ENCODE measurements at places on chromosomes 13 and 19.

DNA sequence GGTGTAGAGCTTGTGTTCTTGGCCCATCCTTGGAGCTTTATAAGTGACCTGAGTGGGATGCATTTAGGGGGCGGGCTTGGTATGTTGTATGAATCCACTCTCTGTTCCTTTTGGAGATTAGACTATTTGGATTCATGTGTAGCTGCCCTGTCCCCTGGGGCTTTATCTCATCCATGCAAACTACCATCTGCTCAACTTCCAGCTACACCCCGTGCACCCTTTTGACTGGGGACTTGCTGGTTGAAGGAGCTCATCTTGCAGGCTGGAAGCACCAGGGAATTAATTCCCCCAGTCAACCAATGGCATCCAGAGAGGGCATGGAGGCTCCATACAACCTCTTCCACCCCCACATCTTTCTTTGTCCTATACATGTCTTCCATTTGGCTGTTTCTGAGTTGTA lies 6.1 kb downstream of the CLEC4M start:
- DNase-seq = peak; percentile 81

DNA sequence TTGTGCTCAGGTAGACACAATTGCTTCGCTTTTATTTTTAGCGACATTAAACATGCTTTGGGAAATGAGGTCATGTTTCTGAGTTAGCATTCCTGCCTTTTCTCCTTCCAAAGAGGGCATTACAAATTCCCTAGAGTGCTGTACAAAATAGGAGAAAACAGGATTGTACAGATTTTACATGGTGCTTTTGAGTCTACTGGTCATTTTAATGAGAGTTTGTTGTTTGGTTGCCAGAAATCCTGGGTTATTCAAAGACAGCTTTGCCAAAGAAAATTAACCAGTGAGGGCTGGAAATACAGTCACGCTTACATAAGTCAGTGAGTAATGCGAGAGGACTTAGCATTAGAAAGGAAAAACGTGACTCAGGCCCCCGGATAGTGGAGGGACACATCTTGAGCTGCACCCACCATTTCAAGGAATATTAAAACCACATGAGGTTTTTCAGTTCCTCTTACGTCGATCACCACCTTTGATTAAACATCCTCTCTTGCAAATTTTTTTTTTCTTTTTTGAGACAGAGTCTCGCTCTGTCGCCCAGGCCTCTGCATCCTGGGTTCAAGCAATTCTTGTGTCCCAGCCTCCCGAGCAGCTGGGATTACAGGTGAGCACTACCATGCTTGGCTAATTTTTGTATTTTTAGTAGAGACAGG lies 55.4 kb downstream of the SACS start:
- no peak for DNase-seq

- DNase-seq = no peak
These were observed 5.5 kb downstream of the SLC35E1 start for GRCh38 chr19:16566702-16567101.

GRCh38 chr19:16837035-16837362 lies 7.8 kb downstream of the SIN3B start:
- DNase-seq = no peak

- no peak for DNase-seq
These were observed 16.9 kb downstream of the FBXL12 start for GRCh38 chr19:9801976-9802375.

DNA sequence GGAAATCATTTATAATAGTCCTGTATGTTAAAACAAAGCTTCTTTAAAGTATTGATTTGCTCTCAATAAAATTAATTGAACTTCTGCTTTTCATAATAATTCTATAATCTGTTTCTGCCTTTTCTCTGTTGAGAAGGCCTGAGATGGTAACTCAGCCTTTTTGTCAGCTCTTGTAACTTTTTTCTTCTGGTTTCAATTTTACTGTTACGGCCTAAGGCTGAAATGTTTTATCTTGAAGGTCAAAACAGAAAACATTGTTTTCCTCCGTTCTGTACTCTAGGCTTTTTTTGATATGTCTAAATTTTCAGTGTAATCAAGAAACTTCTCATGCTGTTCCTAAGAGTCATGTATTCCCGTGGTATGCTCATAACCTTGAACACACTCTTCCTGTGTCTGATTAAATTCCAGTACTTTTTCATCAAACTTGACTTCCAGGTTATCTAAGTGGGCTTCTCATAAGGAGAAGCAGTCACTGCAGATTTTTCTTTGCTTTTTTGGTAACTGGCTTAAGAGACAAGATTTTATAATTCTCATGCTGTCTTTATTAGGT lies 7.6 kb upstream of the NAXD start:
- DNase-seq = no peak

- DNase-seq = no peak
These were observed 49.4 kb downstream of the SACS start for GRCh38 chr13:23384111-23384510.

DNA sequence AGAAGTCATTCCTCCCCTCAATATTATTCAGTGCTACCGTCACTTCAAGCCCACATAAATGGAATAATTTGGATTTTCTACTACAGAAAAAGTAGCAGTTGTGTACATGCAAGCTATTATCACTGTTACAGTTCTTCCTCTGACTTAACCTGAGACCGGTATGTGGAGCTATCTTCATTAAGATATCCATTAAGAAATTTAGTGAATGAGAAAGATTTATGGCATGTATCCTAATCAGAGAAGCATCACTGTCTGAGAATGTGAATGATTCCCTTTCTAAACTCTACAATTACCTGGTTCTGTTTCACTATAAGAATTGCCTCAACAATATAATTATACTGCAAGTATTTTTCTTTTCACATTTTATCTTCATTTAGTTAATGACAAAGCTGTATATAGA lies 278.7 kb downstream of the KLF5 start:
- DNase-seq = no peak

- no peak for DNase-seq
These were observed 11.2 kb downstream of the SLC1A5 start for GRCh38 chr19:46776927-46777911.

DNA sequence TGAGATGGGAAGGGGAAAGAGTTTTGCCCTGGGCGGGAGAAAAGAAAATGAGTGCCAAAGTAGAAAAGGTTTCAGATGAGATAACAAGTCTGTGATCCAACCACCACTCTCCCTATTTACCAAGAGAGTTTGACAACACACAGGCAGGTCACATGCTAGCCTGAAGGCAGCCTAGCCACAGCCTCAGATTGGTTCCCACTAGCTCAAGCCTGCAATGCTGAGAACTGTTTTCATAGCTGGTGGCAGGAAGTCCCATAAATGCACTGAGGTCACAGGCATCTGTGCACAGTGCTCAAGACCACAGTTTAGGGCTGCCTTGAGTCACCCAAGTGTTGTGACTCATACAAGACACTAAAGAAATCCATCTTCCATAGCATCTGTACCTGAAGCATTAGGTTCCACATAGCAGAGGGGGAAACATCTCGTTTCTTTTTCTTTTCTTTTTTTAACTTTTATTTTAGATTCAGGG lies 18.5 kb upstream of the POP4 start:
- DNase-seq = no peak

DNA sequence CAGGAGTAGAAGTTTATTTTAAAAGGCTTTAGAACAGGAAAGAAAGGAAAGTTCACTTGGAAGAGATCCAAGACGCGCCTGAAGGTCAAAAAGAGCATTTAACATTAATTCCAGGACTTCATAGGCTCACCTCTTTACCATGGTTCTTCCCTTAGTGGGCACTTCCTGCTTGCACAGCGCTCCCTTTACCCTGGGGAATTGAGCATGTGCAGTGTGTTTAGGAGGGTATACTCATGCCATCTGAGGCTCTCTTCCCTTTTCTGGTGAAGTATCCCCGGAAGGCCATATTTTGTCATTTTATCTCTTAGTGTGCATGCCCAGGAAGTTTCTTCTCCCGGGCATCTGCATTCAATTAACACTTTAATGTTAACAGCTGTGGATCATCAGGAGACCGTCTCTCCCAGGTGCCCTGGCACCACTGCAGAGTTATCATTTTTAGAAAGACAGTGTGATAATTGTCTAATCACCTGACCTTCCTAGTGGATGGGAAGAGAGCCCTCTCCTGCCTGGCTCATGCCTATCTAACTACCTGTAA lies 66.1 kb upstream of the ABCC4 start:
- peak; percentile 47 for DNase-seq

DNA sequence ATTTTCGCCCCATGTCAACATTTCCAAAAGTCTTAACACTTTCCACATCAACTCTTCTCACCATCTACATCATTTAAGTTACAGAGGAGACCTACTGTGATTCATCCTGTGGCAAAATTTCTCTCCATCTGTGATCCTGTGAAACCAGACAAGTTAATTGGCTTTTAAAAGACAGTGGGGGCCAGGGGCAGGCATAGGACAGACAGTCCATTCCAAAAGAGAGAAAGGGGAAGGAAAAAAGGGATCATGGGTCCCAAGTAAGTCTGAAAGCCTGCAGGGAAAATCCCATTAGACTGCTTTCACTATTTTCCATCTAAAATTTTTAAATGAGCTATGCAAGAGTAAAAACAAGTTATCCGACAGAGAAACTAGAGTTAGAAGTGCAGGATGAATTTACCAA lies 121.0 kb downstream of the MRPL57 start:
- DNase-seq = no peak

DNA sequence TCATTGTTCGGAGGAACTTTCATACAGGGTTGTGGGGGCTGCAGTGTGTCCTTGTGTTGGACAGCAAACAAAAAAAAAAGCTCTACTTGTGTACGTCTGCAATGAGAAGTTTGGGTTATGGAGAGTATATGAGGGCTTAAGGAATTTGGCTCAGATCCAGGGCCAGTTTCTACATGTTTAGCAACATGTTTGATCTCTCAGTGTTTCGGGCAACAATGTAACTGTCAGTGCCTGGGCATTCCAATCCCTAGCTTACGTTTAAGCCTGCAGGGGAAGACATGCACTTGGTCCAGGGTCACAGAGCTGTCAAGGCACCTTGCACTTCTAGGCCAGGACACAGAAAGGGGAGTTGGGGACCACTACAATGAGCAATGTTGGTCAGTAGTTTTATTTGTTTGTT lies 13.9 kb downstream of the ZNF543 start:
- DNase-seq = no peak

GRCh38 chr13:94947965-94948371 lies 235.6 kb upstream of the SOX21 start:
- no peak for DNase-seq

- DNase-seq = peak; percentile 2
These were observed 10.7 kb upstream of the PABPC3 start for GRCh38 chr13:25085125-25085742.

DNA sequence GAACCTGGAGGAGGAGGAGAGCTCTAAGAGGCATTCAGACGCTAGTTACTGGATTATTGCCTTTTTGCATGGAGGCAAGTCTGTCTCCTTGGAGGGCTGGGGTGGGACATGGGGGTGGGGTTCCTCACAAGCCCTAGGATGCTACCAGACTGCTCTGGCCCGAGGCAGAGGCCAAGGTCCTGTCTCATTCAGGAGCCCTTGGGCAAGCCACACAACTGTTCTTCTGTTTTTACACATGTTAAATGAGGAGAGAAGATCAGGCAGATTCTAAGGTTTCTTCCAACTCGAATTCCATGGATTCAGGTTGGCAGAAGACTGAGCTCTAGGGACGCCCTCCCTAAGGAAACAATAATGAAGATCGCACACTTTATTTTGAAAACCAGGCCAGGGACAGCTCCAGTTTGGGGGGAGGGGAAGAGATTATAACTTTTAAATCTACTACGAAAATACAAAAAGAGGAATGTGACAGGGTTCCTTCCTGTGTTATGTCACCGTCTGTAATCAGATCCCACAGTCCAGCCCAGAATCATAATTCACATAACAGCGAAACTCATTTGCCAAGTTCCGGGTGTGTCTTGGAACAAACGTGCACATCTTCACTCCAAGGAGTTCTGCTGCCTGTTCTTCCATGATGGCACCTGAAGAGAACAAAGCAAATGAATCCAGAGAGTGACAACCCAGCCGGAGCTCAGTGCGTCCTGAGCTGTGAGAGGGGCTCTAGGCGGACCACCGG lies 25.2 kb downstream of the IL17D start:
- no peak for DNase-seq

GRCh38 chr19:12834976-12835757 lies 788 bp upstream of the RTBDN start:
- no peak for DNase-seq

DNA sequence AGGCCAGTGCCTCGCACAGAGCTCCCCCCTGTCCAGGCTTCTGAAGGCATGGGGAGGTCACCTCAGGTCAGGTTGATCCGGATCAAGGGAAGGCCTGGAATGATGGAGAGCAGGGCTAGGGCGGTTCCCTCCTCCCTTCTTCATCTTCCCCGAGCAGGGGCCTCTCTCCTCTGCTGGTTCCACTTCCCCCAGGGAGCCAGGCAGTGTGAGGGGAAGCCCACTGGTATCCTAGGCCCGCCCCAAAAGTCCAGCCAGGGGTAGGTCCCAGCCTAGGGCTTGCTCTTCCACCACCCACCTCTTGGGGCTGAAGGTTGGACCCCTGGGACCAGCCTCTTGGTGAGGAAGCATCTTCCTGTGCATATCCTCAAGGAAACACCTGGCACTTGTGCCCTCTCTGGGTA lies 16.4 kb upstream of the PRR19 start:
- DNase-seq = no peak

GRCh38 chr19:51179256-51179655 lies 37.2 kb downstream of the SIGLEC7 start:
- DNase-seq = no peak

- DNase-seq = no peak
These were observed 18.1 kb downstream of the DDX39A start for GRCh38 chr19:14400951-14401431.

DNA sequence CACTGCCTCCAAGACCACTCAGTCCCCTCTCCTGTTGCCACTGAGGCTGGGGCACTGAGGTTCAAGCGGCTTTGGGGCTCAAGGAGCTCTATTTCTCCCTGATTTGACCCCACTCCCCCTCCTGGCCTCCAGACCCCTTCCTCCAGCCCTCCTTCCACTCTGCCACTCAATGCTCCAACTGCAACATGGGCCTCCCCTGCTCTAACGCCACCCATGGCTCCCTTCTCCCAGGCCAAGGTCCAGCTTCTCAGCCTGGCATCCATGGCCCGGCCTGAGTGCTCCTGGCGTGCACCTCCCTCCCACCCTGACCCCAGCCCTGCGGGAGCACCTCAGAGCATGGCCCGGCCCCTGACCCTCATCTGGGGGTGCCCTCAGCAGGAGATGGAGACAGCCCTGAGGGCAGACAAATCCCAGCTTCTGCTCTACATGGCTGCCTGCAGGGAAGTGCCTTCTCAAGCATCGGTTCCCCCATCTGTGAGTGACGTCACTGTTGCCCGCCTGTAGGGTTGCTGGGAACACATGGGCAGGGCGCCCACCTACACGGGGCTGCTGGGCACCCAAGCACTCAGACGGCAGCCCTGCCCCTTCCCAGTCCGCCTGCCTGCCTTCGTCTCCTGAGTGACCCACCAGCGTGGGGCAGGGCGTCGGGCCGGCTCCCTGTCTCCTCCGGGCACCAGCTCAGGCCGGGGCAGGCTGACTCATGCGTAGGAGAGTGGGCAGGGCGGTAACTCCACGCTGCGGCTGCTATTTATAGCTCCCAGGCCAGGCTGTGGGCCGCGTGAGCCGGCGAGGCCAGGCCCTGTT lies 1.6 kb upstream of the DIRAS1 start:
- no peak for DNase-seq

GRCh38 chr13:40676007-40676406 lies 9.6 kb upstream of the FOXO1 start:
- DNase-seq = no peak

All from NCI-H2171 treated with DMSO at 0.1 percent for 48 hours (cell line).